ENCODE measurements at places on chromosomes 6 and 20.
A peak's percentile ranks its signal among the peaks of the same experiment; 100 is the strongest.

- DNase-seq: no peak
Observed at GRCh38 chr6:130593200-130593599, 227.4 kb downstream of the TMEM200A start.

DNA sequence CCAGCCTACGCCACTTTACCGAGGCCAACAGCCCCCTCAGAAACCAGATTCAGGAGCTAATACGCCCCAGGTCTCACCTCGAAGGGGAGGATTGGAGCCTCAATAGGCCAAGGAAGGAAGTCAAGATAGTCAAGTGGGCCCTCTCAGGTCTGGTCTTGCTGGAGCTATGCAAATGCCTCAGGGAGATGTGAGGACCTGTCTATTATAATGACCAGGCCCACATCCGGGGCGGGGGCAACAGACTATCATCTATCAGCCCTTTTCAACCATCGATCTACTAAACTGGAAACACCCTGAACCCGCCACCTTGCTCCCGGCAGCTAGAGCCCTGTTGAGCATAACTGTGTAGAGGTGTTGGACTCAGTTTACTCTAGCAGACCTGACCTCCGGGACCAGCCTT is 12.7 kb upstream of the GSTA3 start:
- DNase-seq: no peak

- no peak for DNase-seq
Observed at GRCh38 chr6:157260735-157261410, 62.4 kb downstream of the TMEM242 start.

DNA sequence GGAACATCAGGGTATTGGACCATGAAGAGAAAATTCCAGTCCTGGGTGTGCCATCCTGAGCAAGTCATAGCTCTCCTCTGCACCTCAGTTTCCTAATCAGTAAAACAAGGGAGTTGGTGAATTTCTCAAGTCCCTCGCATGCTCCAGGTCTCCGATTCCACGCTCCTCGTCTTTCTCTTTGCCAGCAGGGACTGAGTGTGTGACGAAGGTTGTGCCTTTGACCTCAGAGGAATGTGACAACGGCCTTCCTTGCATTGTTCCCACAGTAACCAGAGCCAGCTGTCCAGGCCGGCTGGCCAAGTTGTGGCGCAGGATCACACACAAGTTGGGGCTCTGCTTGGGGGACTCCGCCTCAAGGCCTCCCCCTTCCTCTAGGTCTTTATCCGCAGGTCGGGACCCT is 217.3 kb downstream of the ATXN1 start:
- no peak for DNase-seq

GRCh38 chr6:13437218-13437996 is 50.0 kb downstream of the GFOD1 start:
- DNase-seq: no peak

DNA sequence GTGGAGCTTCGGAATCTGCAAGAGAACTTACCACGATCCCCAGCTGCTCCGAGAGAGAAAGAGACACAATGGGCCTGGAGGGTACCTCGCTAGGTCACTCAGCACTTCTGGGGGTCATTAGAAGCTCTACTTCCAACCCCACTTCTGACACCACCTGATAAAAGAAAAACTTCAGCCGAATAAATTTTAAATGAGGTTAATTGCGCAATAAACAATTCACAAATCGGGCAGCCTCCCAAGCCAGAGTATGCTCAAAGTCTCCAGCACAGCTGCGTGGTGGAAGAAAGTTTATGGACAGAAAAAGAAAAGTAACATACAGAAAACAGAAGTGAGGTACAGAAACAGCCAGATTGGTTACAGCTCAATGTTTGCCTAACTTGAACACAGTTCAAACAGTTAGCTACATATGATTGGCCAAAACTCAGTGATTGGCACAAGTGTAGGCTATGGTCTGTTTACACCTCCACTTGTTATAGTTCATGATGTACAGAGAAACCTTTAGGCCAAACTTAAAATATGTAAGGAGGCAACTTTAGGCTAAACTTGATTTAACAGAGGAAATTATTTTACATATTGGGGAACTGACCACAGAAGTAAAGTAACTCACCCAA is 52.6 kb downstream of the COL11A2 start:
- DNase-seq: no peak

DNA sequence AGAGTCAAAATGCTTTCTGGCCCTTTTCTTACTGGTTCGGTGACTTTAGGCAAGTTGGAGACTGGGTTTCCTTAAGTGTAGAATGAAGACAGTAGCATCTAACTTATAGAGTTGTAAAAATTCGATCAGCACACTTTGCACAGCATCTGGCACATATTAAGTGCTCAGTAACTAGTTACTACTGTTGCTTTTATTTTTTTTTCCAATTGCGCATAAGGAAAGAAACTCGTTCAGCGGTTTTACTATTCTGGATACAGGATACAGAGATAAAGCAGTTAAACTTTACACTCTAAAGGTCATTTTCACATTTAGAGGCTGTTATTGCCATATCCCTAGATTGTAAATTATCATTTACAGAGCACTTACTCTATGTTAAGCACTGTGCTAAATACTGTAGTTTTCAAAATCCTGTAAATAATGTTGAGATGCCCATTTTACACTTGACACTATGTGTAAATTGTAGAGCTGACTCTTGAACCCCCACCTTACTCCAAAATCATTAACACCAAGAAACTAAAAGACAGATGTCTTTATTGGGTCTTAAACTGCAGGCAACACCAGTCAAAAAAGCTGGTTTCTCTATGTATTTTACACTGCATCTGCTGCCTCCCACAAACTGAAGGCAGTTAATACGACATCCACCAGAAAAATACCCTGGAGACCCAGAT is 886 bp downstream of the ROMO1 start:
- no peak for DNase-seq

- DNase-seq: no peak
Observed at GRCh38 chr20:33653218-33653899, 8.8 kb upstream of the C20orf144 start.

DNA sequence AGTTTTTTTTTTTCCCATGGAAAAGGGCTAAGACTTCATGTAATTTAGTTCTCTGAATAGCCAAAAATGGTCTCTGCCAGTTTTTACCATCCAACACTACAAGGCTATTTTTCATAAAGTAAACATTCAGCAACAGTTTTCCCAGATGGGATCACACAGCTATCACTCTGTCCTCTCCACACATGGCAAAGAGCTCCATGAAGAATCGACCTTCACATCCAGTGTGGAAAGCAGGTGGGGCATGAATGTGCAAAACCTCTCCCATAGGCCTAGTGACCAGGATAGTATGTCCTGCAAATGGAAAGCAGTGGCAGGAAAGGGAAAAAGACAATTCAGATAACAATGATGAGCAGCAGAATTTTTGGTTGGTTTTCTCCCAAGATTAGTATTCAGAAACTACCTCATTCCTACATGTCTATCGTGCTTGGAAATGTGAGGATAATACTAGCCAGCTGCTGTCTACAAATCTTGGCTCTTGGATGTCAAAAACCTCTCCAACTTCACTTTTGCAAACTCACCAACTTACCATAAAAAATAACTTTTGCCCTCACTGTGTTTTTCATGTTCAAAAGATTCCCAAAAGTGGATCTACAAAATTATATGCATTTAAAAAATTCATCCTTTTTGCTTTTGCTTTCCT is 159.7 kb upstream of the MCHR2 start:
- DNase-seq: no peak

- no peak for DNase-seq
Observed at GRCh38 chr6:34529665-34530327, 26.3 kb downstream of the SPDEF start.

GRCh38 chr6:144006736-144007477 is 1.2 kb downstream of the PLAGL1 start:
- no peak for DNase-seq

- no peak for DNase-seq
Observed at GRCh38 chr20:38110525-38111178, 54.4 kb downstream of the TGM2 start.

DNA sequence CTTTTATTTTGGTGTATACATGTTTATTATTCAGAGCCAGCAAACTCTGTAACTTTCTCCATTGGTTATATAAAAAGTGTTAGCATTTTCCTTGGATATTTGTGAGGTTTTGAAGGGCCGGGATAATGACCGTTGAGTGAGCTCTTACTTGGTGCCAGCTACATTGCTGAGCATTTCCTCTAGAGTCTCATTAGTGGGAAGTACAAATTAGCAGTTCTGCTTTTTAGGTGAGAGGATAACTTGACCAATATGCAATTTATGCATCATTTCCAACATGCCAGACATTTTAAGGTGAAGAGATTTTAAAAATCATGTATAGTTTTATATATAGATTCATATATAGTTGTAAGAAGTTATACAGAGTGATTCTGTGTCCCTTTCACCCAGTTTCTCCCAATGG is 84.3 kb downstream of the CARMIL1 start:
- DNase-seq: no peak

GRCh38 chr6:137876547-137876946 is 9.5 kb downstream of the TNFAIP3 start:
- DNase-seq: no peak

DNA sequence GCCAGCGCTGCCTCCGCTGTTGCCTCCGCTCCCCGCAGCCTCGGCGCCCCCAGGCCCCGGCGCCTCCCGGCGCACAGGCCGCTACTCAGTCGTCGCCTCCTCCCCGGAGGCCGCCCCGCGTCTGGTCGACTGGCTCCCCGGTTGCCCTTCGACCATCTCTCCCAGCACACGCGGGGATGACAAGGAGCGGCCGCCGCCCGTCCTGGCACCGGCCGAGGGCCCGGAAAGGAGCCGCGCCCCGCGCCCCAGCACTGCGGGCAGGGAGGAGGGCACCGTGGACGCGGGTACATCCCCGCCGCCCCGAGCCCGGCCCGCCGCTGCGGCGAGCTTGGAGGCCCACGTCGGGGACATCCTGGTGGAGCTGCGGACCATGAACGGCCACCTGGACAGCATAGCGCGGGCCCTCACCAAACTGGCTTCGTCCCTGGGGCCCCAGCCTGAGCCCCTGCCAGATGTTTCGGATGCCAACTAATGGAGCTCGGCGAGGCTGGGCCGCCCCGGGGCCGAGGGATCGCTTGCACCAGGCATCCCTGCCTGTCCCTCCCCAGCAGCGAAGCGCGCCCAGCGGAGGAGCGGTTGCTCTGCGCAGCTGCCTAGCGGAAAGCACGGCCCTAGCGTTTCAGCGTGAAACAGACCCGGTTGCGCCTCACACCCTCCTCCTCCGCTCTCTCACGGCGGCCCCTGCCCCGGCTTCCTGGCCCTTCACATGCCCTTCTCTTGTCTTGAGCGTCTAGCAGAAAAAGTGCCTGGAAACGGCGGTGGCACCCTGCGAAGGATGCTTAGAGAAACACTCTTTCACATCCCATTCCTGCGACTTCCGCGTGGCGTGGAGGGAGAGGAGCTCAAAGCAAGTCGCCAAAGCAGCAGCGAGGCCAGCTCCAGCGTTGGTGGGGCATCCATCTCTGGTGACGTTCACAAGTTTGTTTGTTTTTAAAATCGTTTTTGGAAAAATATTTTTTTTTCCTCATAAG is 285.8 kb upstream of the SUPT3H start:
- peak; percentile 30 for DNase-seq

DNA sequence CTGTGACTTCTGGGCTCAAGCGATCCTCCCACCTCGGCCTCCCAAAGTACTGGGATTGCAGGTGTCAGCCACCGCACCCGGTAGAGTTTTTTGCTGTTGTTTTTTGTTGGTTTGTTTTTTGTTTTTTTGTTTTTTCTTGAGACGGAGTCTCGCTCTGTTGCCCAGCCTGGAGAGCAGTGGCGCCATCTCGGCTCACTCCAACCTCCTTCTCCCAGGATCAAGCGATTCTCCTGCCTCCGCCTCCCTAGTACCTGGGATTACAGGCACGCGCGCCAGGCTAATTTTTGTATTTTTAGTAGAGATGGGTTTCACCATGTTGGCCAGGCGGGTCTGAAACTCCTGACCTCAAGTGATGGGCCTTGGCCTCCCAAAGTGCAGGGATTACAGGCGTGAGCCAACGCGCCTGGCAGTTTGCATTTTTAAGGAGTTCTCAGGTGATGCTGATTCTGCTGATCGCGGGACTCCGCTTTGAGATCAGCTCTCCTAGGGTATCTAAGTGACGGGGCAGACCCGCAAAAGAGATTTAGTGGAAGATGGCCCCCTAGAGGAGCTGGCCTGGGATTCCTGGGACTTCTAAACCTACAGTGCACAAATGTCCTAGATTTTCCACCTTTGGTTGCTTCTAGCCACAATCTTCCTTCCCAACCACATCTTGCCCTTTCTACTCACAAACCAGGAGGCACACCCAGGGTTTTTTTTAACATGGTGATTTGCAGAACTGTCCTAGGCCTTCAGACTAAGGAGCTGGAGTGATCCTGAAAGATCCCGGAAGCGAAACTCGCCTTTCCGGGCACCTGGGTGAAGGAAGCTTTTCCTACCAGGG is 45.2 kb downstream of the DPPA5 start:
- DNase-seq: no peak

DNA sequence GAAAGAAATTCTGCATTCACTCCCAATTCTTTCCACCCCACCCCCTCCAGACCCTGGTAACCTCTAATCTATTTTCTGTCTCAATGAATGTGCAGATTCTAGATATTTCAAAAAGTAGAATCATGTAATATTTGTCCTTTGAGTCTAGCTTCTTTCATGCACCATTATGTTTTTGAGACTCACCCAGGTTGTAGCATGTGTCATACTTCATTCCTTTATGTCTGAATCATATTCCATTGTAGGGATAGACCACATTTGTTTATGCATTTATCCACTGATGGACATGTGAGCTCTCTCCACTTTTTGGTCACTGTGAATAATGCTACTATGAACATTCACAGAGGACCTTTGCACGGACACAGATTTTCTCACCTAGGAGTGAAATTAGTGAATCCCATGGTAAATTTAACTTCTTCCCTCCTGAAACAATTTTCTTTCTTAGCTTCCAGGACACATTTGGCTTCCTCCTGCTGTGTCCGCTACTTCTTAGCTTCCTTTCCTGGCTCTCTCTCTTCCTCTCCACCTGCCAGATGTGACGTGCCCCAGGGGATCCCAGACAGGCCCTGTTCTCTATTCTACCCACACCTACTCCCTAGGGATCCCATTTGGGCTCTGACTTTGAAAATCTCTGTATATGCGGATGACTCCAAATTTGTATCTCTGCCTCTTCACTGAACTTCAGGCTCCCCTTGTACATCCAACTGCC is 24.1 kb upstream of the ARFGEF2 start:
- no peak for DNase-seq

- no peak for DNase-seq
Observed at GRCh38 chr6:168210239-168211105, 109.1 kb downstream of the DACT2 start.

Measured in T-helper 2 cell (primary cell).